ENCODE measurements at places on chromosomes 2 and 18. TPM values are rescaled to one million over a fixed set of nuclear protein-coding genes. Genes with fewer than 3 reads are reported as not detected.
A peak's percentile ranks its signal among the peaks of the same experiment; 100 is the strongest.

GRCh38 chr18:48551100-48551499 lies 12.3 kb downstream of the CTIF start:
- no peak for DNase-seq

DNA sequence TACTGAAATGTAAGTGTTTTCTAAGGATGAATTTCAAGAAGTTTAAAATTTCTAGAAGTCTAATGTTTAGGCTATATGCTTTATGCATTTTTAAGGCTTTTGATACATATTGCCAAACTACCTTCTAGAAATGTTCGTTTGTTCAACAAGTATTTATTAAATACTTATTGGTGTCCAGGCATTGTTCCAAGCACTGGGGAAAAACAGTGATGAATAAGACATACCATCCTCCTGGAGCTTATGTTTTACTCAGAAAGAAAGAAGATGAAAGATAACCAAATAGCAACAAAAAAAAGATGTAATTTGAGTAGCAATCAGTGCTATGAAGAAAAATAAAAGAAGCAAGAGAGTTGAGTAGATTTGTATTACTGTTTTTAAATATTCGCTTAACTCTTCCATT lies 692.9 kb downstream of the SLC4A3 start:
- no peak for DNase-seq

MATN3 gene
- 1.7 TPM for total RNA-seq

ACMSD gene
- total RNA-seq, result not detected

- no peak for DNase-seq
These were observed 71.5 kb upstream of the EPAS1 start for GRCh38 chr2:46225730-46226129.

GRCh38 chr18:72409903-72410302 lies 134.2 kb downstream of the CBLN2 start:
- no peak for DNase-seq

GRCh38 chr18:21857871-21858270 lies 117.3 kb downstream of the MIB1 start:
- no peak for DNase-seq

HPCAL1 gene
- 3.7 TPM for total RNA-seq

DNA sequence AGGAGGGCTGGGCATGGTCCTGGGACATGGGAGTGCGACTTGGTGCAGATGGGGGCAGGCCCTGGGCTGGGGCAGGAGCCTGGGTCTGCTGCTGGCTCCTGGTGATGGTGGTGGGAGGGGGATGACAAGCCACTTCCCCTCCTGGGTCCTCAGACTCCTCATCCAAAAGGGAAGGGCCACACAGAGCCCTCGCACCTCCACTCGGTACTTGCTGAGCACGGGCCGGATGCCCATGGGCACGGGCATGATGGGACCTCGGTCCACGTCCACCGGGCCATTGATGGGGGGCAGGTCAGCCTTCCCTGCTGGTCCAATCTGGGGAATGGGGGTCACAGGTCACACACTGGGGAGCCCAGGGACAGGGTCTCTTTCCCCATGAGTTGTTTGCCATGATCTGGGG lies 4.1 kb downstream of the OTOF start:
- DNase-seq, result no peak

DNA sequence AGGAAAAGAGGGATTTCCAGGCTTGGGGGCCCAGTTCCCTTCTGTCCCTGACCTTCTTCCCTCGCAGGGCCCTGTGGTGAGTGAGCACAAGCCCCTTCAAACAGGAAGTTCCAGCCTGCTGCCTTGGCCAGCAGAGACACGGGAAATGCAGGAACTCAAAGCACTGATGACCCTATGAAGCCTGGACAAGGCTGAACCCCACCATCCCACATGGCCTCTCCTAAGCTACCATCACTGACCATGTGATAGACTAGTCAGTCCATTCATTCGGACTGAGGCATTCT lies 196.4 kb downstream of the TNS1 start:
- DNase-seq, result no peak

IHH gene
- 0.06 TPM for total RNA-seq

AQP12B gene
- not detected for total RNA-seq

DNA sequence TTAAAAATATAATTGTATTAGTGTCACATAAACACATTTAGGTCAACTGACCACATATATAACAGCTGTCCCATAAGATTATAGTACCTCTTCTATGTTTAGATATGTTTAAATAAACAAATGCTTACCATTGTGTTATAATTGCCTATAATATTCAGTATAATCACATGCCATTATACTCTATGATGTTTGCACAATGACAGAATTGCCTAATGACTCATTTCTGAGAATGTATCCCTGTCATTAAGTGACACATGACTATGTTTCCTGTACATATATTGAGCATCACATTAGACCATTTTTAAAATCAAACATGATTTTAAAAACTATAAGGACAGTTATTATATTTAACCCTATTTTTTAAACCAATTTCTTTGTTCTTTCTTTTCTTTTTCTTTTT lies 89.8 kb downstream of the HS6ST1 start:
- DNase-seq, result no peak

GRCh38 chr2:197028230-197028629 lies 101.7 kb upstream of the PGAP1 start:
- no peak for DNase-seq

GPAT2 gene
- total RNA-seq, result not detected

AGAP1 gene
- 26.9 TPM for total RNA-seq

MROH2A gene
- not detected for total RNA-seq

DNA sequence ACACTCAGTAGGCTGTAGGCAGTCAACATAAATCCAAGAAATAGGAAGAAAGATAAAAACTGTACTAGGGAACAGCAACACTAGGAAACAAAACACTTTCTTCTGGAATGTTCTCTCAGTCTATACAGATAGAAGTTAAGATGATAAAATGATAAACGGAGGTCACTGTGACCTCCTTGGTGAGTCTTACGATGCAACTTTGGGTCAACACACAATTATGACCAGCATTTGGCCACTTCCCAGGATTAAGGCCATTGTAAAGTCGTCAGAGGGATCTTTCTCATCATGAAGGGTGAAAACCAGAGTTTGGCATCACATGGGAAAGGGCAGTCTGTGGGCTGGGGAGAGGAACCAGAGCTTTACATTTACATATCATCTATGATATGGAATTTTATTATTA lies 33.4 kb downstream of the LAMA3 start:
- no peak for DNase-seq

CDCA7 gene
- 31.4 TPM for total RNA-seq

TTN gene
- 0.53 TPM for total RNA-seq

DNA sequence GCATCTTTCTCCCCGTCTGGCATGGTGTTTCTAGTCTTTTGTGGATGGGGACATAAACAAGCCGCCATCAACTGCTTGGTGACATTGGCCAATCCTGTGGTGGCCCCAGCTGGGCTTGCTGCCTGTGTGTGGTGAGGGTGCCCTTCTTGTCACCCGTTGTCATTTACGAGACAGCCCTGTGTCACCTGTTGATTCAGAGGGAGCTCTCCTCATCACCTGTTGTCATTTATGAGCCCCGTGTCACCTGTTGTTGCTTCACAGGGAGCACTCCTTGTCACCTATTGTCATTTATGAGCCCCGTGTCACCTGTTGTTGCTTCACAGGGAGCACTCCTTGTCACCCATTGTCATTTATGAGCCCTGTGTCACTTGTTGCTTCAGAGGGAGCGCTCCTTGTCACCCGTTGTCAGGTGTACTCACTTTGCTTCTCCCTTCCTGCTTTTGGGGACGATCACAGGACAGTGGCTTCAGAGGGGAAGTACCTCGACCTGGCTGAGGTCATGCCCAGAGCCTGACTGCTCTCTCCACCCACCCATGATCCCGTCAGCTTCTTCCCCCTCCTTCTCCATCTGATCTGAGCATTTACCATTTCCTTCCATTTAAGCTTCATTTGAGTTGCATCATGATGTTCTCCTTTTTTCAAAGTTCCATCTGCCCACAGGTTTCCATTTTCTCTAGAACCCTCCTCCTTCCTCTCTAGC lies 29.1 kb downstream of the HPCAL1 start:
- no peak for DNase-seq

DNA sequence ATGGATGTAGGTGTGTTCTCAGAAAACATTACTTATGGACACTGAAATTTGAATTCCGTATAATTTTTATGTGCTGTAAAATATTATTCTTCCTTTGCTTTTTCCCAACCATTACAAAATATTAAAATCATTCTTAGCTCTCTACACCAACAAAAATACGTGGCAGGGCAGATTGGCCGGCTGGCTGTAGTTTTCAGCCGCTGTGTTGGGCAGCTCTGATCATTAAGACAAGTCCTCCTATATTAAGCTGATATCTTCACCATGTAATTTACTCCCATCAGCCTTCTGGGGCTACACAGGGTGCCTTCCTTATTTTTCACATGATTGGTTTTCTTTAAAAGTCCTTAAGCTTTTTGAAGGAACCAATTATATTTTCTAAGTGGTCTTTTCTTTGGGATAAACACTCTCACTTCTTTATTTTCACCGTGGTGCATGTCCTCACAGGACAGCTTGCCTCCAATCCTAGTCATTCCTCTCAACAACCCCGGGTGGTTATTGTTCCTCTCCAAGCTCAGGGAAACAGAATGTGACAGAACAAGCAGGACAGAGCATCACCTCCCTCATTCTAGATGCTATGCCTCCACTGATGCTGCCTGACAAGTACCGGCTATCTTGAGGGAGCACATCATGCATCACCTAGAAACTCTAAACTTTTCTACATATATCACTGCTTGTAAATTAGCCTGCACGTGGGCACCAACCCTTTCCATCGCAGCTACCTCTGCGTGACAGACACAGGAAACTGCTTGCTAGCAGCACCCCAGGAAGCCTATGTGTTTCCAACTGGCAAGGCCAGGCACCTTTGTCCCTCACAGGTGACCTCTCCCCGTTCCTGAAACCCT lies 362.3 kb downstream of the MYCN start:
- DNase-seq, result peak; percentile 47

PUM2 gene
- total RNA-seq, result 91.1 TPM

GAREM2 gene
- 15.1 TPM for total RNA-seq

DNA sequence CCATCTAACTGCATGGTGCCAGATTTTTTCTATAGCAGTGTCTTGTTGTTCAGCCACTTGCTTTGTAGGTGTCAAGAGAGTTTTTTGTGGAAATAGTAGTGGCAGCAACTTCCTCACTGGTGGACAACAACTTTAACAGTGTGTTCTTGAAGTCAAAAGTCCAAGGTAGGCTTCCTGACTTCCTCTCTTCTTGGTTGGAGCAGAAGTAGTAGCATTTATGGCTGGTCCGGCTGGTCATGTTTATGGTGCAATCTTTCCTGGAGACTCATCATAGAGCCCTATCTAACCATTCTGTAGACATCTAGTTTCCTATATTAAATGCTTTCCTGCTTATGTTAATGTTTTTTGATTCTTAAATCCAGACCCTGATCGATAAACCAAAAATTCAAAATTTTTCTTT lies 11.7 kb downstream of the GPR75 start:
- DNase-seq, result no peak
